ENCODE measurements at places on chromosomes 6 and 20.

DNA sequence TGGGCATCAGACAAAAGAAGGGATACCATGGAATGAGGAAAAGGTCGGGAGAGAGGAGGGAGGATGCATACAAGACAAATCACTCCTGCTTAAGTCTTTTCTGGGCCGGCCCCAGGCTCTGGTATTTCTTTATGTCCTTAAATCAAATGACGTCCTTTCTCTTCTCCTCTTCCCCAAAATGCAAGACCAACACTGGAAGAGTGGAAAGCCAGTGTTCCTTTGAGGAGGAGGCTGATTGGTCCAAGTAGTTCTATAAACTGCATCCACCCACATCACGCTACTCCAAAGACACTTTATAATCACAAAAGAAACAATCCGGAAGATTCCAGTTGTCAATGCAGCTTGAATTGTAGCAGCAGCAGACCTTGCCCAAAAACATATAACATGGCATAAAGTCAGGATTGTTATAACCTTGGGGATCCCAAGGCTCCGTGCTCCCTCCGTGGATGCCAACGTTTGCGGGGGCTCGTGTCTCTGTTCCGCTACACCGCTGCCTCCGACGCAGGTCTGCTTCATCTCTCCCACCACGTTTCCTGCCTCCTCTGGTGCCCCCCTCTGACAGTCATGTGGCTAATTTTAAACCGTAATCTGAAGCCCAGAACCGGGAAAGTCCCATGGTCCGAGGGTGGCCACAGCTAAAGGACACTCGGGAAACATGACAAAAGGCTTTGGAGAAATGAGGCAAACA is 47.1 kb downstream of the MCUR1 start:
- DNase-seq = no peak

DNA sequence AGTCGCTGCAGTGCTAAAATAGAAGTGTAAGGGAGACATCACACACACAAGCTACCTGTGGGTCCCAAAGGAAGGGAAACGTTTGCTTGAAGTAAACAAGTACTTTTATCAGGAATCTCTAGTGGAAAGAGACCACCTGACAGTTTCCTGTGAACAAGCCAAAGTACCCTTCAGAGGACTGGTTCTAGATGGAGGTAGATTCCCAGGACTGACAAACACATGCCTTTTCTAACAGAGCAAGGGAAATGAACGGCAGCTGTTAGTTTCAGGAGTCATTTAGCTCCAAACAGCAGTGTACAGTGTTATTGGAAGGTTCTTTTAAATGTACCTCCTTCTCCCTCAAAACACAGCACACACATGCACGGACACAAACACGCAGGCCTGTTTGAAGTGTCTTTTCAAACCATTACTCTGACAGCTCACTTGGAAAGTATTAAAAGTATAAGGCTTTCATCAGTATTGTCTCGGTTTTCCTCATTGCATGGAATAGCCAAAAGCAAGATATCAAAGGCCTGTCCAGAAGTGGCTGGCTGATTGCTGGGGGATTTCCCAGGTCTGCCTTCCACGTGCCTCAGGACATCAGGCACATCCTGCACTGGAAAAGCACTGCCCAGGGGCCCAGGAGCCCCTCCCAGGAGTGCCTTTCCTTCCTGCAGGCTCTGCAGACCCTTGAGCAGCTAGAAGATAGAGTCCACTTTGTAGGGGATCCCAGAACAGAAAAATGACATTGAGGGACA is 393.2 kb upstream of the SOX4 start:
- DNase-seq = no peak

GRCh38 chr6:1562171-1562955 is 47.4 kb upstream of the FOXC1 start:
- no peak for DNase-seq

GRCh38 chr6:390914-391558 is 516 bp upstream of the IRF4 start:
- no peak for DNase-seq

- DNase-seq = no peak
Observed at GRCh38 chr6:45965792-45966191, 49.9 kb downstream of the CLIC5 start.

DNA sequence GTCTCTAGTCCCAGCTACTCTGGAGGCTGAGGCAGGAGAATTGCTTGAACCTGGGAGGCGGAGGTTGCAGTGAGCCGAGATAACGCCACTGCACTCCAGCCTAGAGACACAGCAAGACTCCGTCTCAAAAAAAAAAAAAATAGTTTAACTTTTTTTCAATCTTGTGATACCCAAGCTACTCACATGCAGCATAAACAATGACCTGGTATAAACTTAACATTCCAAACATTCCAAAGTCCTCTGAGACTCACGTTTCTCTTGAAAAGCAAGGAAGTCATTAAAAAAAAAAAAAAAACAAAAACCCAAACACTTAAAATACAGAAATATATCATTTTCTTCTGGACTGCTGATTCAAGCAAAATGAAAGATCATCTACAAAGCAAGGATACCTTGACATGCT is 14.3 kb downstream of the CRNKL1 start:
- DNase-seq = peak; percentile 43

- peak; percentile 38 for DNase-seq
Observed at GRCh38 chr20:41249411-41250281, 67.9 kb downstream of the ZHX3 start.

DNA sequence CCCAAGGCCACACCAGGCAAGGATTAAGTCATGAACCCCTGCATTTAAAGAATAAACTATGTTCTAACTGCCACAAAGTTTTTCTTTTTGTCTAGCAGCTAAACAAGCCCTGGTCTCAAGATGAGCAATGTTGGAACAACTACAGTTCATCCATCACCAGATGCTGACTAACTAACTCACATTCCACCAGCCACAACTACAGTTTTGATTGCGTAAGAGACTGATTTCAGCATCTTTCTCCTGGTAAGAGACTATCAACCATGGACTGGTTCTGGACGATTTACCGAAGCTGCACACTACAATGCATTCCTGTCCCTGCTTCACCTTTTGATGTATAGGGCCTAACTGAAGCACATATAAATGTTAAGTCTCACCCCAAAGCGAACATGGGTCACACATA is 43.0 kb downstream of the F13A1 start:
- DNase-seq = no peak

DNA sequence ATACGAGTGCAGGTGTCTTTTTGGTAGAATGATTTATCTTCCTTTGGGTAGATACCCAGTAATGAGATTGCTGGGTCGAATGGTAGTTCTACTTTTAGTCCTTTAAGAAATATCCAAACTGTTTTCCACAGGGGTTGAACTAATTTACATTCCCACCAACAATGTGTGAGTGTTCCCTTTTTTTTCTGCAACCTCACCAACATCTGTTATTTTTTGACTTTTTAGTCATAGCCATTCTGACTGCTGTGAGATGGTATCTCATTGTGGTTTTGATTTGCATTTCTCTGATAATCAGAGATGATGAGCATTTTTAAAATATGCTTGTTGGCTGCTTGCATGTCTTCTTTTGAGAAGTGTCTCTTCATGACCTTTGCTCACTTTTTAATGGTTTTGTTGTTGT is 1.9 kb upstream of the ZNF831 start:
- no peak for DNase-seq

DNA sequence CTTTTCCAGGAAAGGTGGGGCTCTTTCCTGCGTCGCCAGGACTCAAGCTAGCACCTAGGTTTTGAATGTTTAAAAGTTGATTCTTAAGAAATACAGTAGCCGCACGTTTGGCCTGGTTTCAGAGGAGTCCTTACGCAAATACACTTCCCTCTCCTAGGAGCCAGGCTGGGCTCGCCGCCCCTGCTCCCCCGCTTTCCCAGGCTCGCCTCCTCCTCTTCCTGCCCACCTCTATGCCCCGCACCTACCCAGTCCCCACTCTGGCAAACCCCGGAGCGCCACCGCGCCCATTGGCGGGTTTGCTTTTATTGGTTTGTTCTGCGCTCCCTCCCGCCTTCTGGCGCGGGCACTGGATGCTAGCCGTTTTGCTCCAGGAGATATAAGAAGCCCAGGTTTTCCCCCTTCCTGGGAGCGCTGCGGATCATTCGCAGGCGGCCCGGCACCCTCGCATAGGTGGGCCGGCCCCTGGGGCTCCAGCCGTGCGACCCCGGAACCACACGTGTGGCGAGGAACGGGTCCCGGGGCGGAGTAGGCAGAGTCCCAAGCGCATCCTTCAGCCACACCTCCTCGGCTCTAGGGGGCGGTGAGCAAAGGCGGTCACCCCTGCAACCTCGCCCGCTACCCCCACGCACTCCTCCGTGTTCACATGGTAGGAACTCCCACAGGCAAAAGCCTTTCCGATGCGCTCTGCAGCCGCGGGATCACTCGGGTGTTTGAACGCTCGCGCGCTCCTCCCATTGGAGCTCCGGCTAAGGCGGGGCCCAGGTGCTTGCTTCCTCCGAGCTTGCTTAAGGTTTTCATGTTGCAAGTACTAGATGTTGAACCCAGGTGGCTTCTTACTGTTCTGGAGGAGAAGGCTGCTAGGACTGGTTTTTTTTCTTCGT is 119.0 kb downstream of the RTN4IP1 start:
- no peak for DNase-seq

DNA sequence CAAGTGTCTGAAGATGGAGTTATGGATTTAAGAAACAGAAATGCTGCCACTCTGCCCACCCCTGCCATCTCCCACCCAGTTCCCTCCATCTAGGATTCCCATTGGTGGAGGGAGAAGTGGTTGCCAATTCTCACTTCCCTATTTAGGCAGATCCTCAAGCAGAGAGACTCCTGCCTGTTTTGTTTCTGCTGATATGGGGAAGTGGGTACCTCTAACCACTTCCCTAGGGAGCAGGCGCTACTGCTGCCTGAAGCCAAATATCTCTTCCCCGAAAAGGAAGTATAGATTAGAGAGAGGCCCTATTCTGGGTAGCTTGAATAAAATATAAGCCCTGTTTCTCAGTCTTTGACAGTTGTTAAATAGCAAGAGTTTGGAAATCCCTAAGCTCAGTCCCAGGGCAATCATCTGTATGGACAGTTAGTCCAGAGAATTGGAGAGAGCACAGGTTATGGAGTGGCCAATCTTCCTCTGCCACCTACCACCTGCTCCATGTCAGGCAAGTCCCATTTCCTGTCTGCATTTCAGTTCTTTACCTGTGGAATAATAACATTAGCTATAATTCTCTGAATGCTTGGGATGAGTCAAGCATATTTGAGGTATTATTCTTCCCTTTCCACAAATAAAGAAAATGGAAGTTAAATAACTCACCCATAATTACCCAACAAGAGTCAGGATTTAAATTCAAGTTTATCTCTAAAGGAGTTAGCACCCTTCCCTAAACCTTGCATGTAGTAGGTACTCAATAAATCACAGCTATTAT is 2.6 kb upstream of the ADGB start:
- DNase-seq = no peak

Measured in AG04450 (cell line).